ENCODE measurements at places on chromosomes 5 and 9.

GRCh38 chr5:43588842-43589241, 14.1 kb upstream of the NNT start:
- DNase-seq = no peak

- DNase-seq = no peak
Observed at GRCh38 chr9:136047076-136047774, 47.9 kb downstream of the NACC2 start.

DNA sequence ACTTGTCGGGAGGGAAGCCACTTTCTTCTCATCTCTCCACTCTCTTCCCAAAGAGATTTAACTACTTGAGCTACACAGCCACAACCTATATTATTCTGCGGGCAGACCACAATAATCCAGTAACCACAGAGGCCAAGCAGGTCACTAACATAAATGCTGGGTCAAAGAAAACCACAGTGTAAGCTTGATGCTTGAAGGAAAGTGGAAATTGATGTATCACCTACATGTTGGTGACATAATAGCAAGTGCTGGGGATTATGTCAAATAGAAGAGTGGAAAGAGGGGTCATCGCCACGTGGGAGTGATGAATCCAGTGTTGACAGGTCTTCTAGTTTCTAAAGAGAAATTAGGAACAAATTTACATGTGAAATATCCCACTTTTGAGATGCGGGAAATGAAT, 40.9 kb downstream of the RFK start:
- DNase-seq = no peak

GRCh38 chr9:69215774-69216485, 41.9 kb downstream of the TJP2 start:
- no peak for DNase-seq

Data from GM03348 (cell line).